Prostate gland (tissue), 2 donors: ENCODE measurements at places on chromosomes 1 and 21. TPM values are rescaled to one million over a fixed set of nuclear protein-coding genes. Genes with fewer than 3 reads are reported as not detected.

DNA sequence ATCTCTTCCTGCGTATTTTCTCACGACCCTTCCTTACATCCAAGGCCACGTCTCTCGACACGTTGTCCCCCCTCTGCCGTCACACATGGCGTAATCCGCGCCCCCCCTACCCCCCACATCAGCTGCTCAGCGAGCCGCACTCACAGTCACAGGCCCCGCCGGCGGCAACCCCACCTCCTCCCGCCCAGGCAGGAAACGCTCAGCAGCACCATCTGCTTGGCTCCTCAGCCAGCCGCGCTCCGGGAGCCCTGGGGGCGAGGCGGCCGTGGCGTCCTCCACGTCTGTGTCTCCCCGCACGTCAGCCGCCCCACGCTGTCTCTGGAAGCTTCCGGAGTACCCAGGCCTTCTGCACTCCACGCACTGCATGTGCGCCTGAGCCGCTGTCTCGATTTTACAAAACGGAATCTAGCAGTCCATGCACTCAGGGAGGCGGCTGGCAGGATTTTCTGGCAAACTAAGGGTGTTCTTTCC, 64.6 kb downstream of the SIK1 start:
- no peaks in the 10 kb centered on the region for H3K27me3 ChIP-seq
- H3K4me3 ChIP-seq = peak overlapping the region; percentile 6
- H3K36me3 ChIP-seq = no peaks in the 10 kb centered on the region
- H3K4me1 ChIP-seq = no peaks in the 10 kb centered on the region
- peak; percentile 74 for DNase-seq

DNA sequence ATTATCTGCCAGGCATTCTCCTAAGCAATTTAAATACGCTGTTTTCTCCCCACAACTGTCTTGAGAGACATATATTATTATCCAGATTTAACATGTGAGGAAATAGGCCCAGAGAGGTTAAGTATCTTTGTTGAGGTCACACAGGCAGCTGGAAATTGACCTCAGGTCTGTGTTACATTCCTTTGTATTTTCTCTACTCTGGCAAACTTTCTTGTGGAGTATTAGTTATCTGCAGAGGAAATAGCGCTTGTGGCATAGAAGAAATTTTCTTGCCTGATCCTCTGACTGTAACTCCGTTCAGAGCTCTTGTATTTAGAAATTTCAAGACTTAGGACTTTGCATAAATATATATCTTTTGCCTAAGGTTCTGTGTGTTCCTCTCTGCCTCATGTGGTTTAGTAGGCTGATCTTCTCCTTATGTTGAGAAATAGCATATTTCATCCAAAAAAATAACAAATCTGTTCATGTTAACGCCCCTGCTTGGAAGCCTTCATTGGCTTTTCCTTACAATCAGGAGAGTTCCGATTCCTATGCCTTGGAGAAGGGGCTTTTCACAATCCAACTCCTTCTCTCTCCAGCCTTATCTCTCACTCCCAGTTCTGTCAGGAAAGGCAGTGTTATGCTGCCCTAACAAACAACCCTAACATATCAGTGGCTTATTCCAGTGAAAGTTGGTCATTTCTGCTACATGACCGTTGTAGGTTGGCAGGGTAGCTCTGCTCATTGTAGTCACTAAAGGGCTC, 2.5 kb upstream of the JUN start:
- no peaks in the 10 kb centered on the region for H3K4me1 ChIP-seq
- peak overlapping the region; percentile 99 for H3K27ac ChIP-seq
- no peak for DNase-seq
- no peak overlapping the region for H3K4me3 ChIP-seq
- no peaks in the 10 kb centered on the region for H3K36me3 ChIP-seq
- H3K27me3 ChIP-seq = no peaks in the 10 kb centered on the region

DNA sequence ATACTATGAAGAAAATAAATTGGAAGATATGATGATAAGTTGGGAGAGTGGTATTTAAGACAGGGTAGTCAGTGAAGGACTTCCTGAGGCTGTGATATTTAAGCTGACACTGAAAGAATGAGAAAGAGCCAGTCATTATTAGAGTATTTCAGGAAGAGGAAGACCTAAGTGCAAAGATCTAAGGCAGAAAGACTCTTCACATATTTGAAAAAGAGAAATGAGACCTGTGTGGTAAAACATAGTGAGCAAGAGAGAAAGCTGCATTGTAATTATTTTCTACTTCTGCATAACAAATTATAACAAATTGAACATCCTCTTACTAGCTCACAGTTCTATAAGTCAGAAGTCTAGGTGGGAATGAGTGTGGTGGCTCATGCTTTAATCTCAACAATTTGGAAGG, 34.6 kb upstream of the DOCK7 start:
- no peaks in the 10 kb centered on the region for H3K36me3 ChIP-seq
- no peaks in the 10 kb centered on the region for H3K4me1 ChIP-seq
- no peaks in the 10 kb centered on the region for H3K27me3 ChIP-seq
- no peak for DNase-seq
- no peak overlapping the region for H3K27ac ChIP-seq

- no peaks in the 10 kb centered on the region for H3K27me3 ChIP-seq
- no peak for DNase-seq
- no peaks in the 10 kb centered on the region for H3K4me1 ChIP-seq
- no peaks in the 10 kb centered on the region for H3K36me3 ChIP-seq
- H3K4me3 ChIP-seq = no peak overlapping the region
Measured at GRCh38 chr1:34904236-34905097, 25.0 kb downstream of the DLGAP3 start.

DNA sequence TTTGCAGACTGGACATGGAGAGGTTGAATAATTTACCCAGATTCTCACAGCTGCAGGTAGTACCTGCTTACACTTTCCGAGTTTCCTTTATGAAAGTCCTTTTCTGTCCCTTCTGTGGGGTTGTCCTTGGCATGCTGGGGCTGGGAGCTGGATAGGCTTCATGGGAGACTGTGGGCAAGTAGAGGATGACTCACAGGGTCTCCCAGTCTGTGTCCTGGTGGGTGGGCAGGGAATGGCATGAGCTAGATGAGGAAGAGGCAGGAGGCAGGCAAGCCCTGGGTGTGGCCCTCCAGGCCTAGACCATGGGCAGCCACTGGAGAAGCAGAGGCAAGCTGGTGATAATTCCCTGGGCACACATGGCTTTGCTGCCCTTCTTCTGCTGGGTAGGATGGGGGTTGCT, 80.6 kb downstream of the NAV1 start:
- no peak overlapping the region for H3K27ac ChIP-seq
- H3K27me3 ChIP-seq = no peaks in the 10 kb centered on the region
- no peaks in the 10 kb centered on the region for H3K36me3 ChIP-seq

GRCh38 chr1:147223740-147224615, 1.2 kb downstream of the FMO5 start:
- no peak overlapping the region for H3K4me3 ChIP-seq
- H3K27me3 ChIP-seq = no peaks in the 10 kb centered on the region
- DNase-seq = no peak

GRCh38 chr1:164704954-164705353, 146.0 kb downstream of the PBX1 start:
- H3K4me1 ChIP-seq = peaks cover 4% of the 10 kb centered on the region
- no peak overlapping the region for H3K27ac ChIP-seq
- no peaks in the 10 kb centered on the region for H3K36me3 ChIP-seq
- no peak overlapping the region for H3K4me3 ChIP-seq
- H3K27me3 ChIP-seq = no peaks in the 10 kb centered on the region
- no peak for DNase-seq

DNA sequence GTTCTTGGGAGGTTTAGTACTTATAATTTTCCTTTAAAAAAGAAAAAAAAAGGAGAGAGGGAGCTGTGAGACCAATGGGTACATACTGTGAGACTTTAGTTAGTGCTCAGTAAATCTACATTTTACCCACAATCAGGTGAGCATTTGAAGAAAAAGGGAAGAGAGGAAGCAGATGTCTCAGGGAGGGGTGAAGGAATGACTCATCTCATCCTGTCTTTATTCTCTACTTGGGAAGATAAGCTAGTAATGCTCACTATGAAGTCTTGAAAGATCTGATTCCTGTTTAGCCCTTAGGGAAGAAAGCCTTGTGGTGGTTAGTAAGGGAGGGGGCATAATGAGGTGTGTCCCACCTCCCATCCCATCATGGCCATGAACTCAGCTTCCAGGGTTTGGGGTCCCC, 112.6 kb downstream of the PLD5 start:
- H3K4me1 ChIP-seq = no peaks in the 10 kb centered on the region
- H3K27me3 ChIP-seq = no peaks in the 10 kb centered on the region
- H3K27ac ChIP-seq = no peak overlapping the region
- no peaks in the 10 kb centered on the region for H3K36me3 ChIP-seq
- DNase-seq = no peak

- no peak overlapping the region for H3K4me3 ChIP-seq
- no peaks in the 10 kb centered on the region for H3K27me3 ChIP-seq
- no peak for DNase-seq
- H3K4me1 ChIP-seq = no peaks in the 10 kb centered on the region
Measured at GRCh38 chr1:225476100-225476511, 48.3 kb upstream of the LBR start.

GRCh38 chr1:2151252-2151651, 43.3 kb downstream of the FAAP20 start:
- no peaks in the 10 kb centered on the region for H3K36me3 ChIP-seq
- H3K27me3 ChIP-seq = no peaks in the 10 kb centered on the region
- H3K27ac ChIP-seq = no peak overlapping the region
- no peak overlapping the region for H3K4me3 ChIP-seq
- H3K4me1 ChIP-seq = no peaks in the 10 kb centered on the region

- no peak overlapping the region for H3K27ac ChIP-seq
- no peaks in the 10 kb centered on the region for H3K27me3 ChIP-seq
- no peak for DNase-seq
- no peak overlapping the region for H3K4me3 ChIP-seq
- no peaks in the 10 kb centered on the region for H3K36me3 ChIP-seq
- no peaks in the 10 kb centered on the region for H3K4me1 ChIP-seq
Measured at GRCh38 chr1:163085904-163086268, 16.7 kb downstream of the RGS4 start.

Gene FAM177B
- 0.51 TPM for total RNA-seq

Gene ARHGEF2
- total RNA-seq = 66.2 TPM

Gene CALML6
- 0.28 TPM for total RNA-seq

Gene KCNJ9
- total RNA-seq = 0.51 TPM

Gene ZNF678
- total RNA-seq = 17.0 TPM

Gene ANXA9
- total RNA-seq = 1.1 TPM

Gene NFYC
- total RNA-seq = 93.8 TPM

Gene VWA5B1
- 0.51 TPM for total RNA-seq

Gene NCAM2
- total RNA-seq = 21.9 TPM

Gene CLCA1
- total RNA-seq = 0.34 TPM

Gene FMO3
- 2.4 TPM for total RNA-seq
